Stimulated activated CD4-positive, alpha-beta T cell treated with anti-CD3 and anti-CD28 coated beads, Interleukin-1b, Interleukin-23, amount 100 ng/mL, for 24 hours (primary cell): ENCODE measurements at places on chromosomes 3 and 15.

DNA sequence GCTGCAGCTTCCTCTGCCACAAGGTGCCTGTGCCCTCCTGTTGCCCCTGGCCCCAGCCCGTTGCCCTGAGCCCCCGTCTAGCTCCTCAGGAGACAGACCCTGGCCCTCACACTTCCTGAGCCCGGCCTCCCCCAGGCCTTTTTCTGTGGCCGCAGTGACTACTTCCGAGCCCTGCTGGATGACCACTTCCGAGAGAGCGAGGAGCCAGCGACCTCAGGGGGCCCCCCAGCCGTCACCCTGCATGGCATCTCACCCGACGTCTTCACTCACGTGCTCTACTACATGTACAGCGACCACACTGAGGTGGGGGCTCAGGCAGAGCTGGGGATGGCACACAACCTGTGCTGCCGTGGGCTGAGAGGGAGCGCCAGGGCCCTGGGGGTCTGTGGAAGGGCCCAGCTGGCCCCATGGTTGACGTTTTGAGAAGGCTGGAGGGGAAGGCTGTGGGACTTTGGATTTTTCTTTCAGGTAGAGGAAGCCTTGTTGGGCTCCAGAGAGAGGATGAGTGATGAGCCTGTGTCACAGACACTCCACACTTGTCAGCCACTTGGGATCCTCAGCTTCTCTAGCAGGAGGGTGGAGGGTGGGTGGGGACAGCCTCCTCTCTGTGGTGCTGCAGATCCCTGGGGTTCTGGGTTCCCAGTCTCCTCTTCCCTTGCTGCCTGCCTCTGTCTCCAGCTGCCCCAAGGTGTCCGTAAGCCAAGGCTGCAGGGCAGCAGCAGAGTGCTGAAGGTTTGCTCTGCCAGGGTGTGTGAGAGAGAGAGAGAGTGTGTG is 5.0 kb downstream of the ABTB1 start:
- DNase-seq: no peak

- DNase-seq: no peak
Measured at GRCh38 chr15:88989578-88989977, 76.4 kb upstream of the MFGE8 start.

DNA sequence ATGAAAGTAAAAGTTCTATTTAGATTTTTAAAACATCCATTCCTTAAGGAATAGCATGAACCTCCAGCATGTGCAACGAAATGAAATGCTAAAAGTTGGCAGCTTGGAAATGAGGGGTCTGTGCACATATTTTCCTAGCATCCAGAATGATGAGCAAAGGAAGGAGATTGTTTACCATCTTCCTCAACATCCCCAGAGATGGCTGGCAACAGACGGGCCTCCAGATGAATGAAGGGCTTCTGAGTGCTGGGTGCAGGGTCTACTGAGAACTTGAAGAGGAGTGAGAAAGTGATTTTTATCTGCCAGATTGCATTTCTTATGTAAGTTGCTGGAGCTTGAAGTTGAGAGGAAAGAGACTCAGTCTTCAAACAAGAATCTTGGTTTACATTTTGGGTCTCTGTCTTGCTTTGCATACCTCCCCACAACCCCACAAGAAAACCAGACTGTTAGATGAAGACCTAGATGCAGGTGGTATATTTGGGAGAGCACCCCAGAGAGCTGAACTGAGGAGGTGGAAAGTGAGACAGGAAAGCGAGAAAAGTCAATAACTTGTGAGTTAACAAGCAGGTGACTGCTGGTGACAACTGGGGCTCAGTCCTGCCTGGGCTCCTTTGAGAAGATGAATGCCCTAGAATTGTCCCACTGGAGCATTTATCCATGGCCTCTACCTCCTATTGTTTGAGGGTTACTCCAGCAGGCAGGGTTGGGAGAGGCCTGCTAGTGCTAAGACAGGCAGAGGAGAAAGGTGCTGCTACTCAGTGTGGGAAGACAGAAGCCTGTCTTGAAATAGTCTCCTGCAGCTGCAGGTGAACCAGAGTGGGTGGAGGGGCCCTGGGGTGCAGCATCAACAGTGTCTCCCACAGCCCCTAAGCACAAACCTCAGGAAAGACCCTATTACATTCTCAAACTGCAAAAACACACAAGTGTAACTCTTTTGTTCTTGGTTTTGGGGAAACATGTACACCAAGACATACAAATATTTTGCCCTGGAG is 10.5 kb upstream of the CCK start:
- DNase-seq: no peak

DNA sequence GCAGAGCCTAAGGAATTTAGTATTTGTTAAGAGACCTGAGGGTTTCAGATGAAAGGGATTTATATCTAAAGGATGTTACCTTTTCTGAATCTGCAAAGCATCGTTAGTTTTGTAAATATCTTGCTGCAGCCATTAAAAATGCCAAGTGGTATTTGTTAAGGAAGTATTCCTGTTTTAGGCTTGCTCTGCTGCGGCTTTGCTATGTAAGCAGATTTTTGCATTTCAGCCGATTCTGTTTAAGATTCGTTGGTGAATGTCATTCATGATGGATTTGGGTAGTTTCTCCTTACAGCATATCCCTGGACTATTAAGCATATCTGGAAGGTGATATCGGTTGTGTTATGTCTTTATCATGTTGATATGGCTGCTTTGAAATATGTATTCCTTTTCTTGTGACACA is 1.0 kb downstream of the USP8 start:
- DNase-seq: no peak

GRCh38 chr15:68794863-68795262 is 25.8 kb downstream of the ANP32A start:
- DNase-seq: no peak

GRCh38 chr3:101867511-101867910 is 18.2 kb downstream of the NFKBIZ start:
- no peak for DNase-seq

GRCh38 chr3:30779686-30780287 is 114.7 kb downstream of the GADL1 start:
- DNase-seq: no peak

- DNase-seq: no peak
Measured at GRCh38 chr3:42935472-42935871, 29.5 kb downstream of the ZNF662 start.

GRCh38 chr3:30012941-30013543 is 593.4 kb upstream of the TGFBR2 start:
- peak; percentile 32 for DNase-seq

- no peak for DNase-seq
Measured at GRCh38 chr3:48434591-48435222, 4.8 kb upstream of the PLXNB1 start.

- no peak for DNase-seq
Measured at GRCh38 chr3:116246406-116246980, 198.8 kb downstream of the LSAMP start.

- no peak for DNase-seq
Measured at GRCh38 chr3:160638184-160638583, 38.8 kb upstream of the ARL14 start.

GRCh38 chr3:122014741-122015140 is 7.3 kb downstream of the ILDR1 start:
- no peak for DNase-seq

DNA sequence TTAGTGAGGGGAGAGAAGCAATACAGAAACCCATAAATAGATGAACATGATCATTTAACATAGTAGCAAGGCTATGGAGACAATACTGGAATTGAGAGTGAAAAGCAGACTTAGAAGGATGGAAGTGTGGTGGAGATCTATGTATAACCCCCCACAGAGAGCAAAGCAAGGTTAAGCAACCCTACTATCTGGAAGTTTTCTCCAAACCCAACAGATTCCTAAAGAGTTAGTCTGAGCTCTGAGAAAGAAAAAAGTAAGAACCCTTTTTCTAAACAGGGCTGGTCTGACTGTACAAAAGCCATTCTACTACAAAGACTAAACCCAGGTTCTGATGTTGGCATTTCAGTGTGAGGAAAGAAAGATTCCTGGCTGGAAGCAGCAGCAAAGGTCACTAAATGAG is 153.2 kb downstream of the WNT5A start:
- DNase-seq: no peak

DNA sequence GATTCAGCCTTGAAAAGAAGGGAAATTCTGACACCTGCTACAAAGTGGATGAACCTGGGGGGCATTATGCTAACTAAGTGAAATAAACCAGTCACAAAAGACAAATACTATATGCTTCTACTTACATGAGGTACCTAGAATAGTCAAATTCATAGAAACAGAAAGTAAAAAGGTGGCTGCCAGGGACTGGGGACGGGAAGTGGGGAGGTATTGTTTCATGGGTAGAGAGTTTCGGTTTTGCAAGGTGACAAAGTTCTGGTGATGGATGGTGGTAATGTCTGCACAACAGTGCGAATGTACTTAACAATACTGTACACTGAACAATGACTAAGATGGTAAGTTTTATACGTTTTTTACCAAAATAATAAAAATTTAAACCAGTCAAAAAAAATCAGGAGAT is 4.8 kb downstream of the IDH2 start:
- no peak for DNase-seq

- no peak for DNase-seq
Measured at GRCh38 chr3:100869787-100870186, 123.4 kb downstream of the ABI3BP start.

DNA sequence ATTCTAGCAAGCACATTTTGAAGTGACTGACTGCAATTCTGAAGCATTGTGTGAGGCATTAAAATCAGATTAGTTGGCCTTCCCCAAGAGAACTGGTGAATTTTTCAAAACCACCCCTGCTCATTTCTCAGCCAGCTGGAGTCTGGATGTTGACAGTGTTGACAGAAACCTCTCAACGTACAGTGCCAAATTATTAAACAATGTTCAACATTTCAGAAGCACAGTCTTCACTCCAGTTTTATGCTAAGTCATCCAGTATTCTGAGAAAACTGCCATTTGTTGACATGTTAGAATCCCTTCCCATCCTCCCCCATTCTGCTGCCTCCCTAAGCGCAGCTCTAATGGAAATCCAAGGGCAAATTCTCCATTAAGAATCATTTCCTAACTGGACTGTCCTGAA is 369.3 kb upstream of the TRIM42 start:
- no peak for DNase-seq

- DNase-seq: no peak
Measured at GRCh38 chr15:69299451-69299886, 757 bp downstream of the PAQR5 start.

- DNase-seq: no peak
Measured at GRCh38 chr3:39338201-39338600, 8.7 kb downstream of the CCR8 start.

DNA sequence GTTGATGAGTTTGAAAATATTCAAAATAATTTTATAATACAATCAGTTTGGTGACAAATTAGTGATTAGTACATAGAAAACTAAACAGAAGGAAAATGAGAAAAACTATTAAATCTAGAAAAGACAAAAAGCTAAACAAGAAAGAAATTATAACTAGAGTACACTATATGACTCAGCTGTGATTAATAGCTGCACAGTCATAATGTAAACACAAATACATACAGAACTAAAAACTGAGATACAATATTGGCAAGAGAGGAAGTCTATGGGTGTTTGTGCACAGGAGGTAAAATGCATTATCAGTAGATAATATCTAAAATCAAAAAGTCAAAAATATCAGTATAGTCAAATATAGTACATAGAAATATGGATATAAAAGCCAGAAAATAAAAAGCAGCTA is 80.7 kb upstream of the PCSK6 start:
- no peak for DNase-seq

DNA sequence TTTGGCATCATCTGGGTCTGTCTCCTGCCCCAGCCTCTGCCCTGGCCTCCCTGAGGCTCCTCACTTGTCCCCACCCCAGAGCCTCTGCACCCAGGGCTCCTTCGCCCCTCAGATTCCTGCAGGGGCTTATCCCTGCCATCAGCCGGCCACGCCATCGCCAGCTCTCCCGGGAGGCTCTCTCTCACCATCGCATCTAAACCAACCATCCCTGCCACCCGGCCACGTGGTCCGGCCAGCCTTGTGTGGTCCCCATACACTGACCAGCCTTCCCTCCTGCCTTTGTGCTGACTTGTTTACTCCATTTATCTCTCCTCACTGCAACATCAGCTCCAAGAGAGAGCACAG is 134.3 kb upstream of the IQSEC1 start:
- DNase-seq: no peak

GRCh38 chr3:62375655-62376453 is 2.5 kb upstream of the FEZF2 start:
- no peak for DNase-seq

GRCh38 chr15:76802411-76802810 is 102.7 kb downstream of the SCAPER start:
- DNase-seq: no peak

DNA sequence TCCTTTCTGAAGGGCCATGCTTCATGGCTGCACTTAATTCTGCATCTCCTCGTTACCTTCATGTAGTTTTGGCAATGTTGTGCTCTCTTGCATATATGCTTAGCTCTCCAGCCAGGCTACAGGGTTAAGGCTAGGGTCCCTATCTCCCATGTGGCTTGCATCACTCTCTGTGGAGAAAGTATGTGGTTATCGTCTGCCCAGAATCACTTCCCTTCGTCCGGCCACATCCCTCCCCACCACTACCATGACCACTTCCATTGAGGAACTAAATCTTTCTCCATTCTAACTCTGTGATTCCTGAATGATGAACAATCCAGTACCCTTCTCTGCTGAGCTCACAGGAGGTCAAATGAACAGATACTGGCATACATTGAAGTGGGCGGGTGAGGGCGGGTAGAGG is 34.0 kb downstream of the WWTR1 start:
- DNase-seq: no peak

DNA sequence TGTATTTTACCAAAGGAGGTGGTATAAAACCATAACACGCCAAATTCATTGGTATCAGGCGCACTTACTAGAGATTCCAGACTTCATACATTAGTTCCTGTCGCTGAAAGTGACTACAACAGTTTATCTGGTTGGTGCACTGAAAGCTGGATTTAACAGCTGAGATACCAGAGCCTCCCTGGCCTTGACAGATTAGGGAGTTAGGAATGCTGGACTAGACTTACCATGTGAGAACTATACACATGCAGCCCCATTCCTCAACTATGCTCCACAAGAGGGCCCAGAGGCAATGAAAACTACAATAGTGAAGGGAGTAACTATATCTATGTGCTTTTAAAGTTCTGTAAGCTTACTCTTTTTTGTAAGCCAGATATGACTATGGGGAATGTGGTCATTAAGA is 174.4 kb downstream of the STAG1 start:
- DNase-seq: no peak

- no peak for DNase-seq
Measured at GRCh38 chr3:124364317-124365020, 365.8 kb upstream of the UMPS start.

- DNase-seq: peak; percentile 66
Measured at GRCh38 chr15:31347067-31347975, 20.7 kb downstream of the KLF13 start.

DNA sequence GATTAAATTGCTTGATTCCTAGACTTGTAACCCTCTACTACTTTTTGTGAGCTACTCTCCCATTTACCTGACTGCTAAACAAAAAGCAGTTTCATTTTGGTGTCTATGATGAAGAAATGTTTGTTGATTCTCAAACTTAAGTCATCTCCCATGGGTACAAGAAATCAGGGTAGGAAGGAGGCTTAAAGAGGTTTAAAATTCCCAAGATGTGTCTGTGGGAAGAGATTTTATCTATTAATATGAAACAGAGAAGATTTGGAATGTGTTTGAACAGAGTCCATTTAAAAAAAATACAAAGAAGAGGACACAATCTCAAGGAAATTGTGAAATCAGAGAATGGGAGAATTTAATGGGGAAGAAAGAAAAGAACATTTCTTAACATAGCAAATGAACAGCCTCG is 14.8 kb downstream of the P3H2 start:
- no peak for DNase-seq
